NCI-H446 (cell line): ENCODE measurements at places on chromosomes 2 and 18.

- no peak for DNase-seq
These were observed 73.6 kb downstream of the CD226 start for GRCh38 chr18:69874058-69874457.

DNA sequence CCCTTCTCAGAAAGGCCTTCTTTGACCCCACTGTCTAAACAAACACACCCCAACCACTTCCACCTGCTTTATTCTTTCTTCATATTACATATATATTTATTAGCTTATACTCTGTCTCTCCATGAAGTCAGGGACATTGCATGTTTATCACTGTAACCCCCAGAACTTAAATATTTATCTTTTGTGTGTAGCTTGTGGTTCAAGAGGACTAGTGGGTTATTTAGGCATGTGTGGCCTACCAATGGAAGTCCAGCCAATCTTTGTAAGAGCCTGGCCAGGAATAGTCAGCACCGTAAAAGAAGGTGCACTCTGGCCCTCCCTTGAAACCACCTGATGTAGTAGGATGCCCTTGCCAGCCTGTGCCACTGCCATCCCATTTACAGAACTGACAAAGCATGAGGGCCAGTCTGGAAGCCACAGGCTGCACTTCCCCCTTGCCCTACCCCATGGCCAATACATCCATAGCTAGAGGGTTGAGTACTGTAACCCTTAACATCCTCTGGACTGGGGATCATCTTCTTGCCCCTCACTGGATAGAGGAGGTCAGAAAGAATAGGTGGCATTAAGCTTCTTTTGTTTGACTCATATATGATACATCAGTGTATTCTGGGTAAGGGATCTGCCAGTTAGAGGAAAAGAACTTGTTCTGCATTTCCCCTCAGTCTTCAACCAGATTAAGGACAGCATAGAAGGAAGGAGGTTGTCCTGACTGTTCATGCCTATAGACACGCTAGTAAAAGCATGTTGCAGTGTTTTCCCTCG lies 4.9 kb downstream of the NEMP2 start:
- DNase-seq: no peak

GRCh38 chr2:225052703-225053102 lies 10.4 kb upstream of the DOCK10 start:
- no peak for DNase-seq

- no peak for DNase-seq
These were observed 17.2 kb upstream of the NAPG start for GRCh38 chr18:10508591-10508990.

DNA sequence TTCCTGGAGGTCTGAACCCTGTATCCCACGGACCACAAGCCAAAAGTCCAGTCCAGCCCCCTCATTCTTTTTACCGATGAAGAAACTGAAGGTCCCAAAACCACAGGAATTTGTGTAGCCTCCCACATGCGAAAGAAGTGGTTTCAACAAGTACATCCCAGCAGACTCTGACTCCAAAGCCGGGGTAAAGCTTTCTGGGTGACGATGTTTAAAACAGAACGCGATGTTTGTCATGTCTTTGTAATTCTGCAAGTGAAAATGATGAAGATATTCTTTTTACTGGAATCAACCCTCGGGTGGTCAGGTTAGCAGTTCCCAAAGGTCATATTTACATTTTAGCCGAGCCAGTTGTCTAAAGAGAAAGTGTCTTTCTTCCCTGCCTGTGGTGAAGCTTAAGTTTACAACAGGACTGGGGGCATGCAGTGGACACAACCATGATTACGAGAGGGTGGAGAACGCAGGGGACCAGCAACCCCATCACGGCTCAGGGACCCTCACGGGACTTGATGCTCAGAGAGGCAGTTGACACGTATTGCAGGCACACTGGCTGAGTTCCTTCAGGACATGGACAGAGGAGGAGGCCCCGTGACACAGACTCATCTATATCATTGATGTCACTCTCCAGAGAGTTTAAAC lies 17.8 kb upstream of the TMEM131 start:
- no peak for DNase-seq

GRCh38 chr2:18149660-18150246 lies 271.3 kb downstream of the KCNS3 start:
- peak; percentile 14 for DNase-seq

DNA sequence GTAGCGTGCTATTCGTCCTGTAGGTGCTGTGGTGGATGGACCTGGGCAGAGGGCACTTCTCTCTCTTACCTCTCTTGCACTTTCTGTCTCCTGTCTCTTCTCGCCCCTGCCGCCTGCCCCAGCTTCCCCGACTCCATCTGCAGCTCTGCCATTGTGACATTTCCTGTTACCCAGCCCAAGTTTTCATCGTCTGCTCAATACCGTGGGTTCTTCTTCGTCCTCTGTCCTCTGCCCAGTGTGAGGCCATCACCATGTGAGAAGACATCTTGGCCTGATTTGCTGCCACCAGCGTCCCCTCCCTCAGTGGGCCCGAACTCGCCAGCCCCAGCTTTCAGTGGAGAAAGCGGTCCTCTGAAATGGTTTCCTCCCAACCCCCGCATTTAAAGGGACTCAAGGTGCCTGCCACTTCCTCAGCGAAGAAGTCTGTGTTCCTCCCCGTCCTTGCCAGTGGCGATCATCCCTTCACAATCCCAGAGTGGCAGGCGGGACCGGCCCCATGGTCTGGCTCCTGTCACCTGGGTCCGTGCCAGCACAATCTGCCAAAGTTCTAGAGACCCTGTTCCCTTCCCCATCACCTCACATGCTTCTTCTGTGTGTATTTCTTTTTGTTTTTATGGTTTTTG lies 18.0 kb downstream of the TGOLN2 start:
- DNase-seq: no peak

DNA sequence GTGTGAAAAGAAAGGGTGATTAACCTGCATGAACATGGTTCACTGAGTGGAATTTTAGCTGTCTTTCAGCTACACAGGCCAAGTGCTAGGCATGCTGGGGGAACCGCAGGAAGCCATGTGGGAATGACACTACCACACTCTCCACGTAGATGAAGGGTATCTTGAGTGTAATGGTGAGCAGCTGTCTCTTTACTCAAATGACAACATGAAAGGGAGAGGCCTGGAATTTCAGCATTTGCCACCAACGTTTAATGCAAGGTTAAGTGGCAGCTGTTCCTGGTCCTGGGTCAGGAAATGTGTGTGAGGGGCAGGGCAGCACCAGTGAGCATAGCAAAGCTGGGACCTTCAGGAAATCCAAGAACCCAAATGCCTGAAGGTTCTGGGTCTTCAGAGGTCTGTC lies 588.4 kb downstream of the SLC4A3 start:
- no peak for DNase-seq

- no peak for DNase-seq
These were observed 20.8 kb downstream of the SEH1L start for GRCh38 chr18:12968619-12969018.

- no peak for DNase-seq
These were observed 269.3 kb downstream of the TTC32 start for GRCh38 chr2:19632403-19632991.

DNA sequence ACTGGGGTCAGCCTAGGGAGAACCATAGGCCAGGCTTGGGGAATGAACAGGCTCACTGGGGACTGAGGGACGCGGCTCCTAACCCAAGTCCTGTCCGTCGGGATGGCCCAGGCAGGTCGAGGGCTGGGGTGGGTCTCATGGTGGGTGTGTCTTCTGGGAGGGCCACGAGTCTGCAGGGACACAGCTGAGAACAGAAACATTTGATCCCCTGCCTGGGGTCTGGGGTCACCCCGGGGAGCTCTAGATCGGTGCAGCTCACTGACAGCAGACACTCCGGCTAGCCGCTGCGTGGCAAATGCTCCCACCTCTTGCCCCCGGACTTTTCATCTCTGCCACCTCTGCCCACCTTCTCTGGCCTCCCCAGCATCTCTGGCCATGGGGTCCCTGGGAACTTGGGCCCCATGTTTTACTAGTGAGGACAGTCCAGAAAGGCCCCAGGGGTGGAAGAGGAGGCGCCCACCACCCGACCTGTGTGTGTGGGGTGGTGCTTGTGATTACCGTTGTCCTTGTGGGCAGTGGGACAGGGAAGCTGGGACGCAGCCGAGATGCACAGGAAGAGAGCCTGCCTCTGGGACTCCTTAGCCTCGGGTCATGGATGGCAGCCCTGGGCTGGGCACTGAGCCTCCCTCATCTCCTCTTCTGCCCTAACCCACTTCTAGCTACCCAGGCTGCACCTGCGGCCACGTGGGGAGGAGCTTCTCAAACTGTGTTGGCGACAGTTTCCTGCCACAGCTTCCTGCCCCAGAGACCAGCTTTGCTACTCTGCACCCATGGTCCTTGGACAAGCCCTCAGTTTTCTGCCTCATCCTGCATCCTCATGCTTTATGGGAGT lies 4.9 kb downstream of the ZAP70 start:
- DNase-seq: no peak

DNA sequence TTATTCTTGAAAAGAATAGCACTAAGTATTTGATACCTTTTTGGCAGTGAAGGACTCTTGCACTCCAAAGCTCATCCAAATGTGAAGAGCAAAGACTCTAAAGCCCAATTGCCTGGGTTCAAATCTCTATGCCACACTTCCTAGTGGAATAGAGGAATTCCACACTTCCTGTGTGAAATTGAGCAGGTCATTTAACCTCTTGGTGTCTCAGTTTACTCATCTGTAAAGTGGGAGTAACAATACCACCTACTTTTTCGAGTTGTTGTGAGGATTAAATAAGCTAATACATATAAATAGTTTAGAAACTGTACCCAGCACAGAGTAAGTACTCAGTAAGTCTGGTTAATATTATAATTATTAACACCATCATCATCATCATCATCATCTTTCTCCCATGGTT lies 72.6 kb downstream of the AP1S3 start:
- DNase-seq: no peak

DNA sequence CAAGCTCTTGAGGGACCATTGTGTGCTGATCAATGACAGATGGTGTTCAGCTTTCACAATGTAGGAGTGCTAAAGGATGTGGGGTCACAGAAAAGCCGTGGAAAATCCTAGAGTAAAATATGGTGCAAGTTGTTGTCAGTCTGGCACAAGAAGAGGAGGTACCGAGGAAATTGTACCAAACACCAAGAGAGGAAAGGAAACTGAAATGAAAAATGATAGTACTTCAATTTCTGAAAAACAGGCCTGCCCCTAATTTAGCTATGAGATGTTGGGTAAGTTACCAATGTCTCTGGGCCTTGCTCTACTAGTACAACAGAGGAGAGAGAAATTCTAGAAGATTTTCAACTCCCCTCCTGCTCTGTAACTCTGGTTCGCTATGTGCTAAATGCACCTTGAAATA lies 78.8 kb upstream of the PELI1 start:
- no peak for DNase-seq

- no peak for DNase-seq
These were observed 173.1 kb downstream of the FTCDNL1 start for GRCh38 chr2:199677881-199678280.

DNA sequence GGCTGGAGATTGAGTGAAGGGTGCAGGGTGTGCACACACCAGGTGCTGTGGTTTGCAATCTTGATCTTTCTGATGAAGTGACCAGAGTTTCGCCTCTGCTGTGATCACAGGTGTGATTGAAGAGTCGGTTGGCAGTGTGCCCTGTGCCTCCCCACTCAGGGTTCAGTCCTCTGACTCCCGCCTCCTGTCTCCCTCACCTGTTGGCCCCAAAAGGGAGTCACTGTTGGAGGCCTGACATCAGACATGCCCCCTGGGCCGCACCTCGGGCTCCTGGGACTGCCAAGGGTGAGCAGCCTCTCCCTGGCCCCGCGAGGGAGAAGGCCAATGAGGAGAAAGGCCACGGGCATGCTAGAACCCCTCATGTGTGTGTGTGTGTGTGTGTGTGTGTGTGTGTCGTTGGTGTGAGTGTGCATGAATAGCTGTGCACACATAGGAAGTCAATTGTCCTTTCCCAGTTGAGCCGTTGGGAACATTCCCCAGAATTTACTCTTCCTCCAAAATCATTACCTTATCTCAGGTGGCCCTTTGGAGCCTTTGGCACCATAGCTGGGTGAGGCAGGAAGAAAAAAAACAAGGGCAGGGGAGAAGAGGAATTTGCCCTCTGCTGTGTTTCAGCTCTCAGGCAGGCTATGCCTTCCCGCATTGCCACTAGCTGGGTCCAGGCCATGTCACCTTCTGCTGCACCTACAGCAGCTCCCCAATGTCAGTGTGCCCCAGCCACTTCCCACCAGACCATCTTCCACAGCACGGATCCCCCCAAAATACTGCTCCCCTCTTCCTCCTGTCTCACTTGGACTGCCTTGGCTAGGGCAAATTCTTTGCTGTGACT lies 78.1 kb upstream of the LAPTM4A start:
- DNase-seq: no peak

- DNase-seq: no peak
These were observed 25.0 kb downstream of the METTL21A start for GRCh38 chr2:207600231-207600630.

- no peak for DNase-seq
These were observed 143.9 kb upstream of the KLHL29 start for GRCh38 chr2:23241121-23241520.

DNA sequence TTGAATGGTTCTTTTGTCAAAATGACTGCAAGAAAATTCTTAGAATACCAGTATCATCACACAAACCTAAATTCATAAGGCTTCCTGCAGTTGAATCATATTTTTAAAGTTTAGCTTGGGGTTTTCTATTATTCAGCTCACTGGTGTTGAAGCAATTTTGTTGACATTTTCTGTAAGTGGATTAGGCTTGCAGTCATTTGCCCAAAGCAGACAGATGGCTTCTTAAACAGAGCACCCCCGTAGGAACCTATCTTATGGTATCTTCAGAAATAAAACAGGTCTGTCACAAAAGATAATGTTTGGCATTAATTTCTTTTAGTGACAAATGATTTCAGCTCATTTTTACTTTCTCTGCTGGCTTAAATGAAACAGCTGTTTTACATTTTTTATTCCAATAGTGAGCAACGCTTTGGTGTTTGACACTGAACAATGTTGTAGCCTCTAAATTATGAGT lies 331.1 kb downstream of the PLCL1 start:
- no peak for DNase-seq

DNA sequence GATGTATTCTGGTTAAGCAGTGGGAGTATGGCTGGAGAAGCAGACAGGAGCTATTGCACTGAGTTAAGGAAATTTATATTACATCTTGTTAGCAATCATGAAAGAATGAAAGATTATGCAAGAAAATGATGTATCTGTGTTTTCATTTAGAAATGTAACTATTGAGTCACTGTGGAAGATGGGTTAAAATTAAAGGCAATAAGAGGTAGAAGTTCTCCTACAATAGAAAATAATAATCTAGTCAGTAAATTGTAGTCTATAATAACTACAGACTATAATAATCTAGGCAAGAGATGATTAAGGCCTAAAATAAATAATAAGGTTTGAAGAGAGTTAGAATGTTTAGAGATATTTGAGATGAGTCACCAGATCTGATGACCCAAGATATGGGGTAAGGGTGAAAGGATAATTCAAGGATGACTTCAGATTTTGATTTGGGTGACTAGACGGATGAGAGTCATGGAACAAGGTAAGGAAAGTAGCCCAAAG lies 371.9 kb upstream of the KCNH7 start:
- no peak for DNase-seq

- DNase-seq: no peak
These were observed 17.8 kb downstream of the SERPINB13 start for GRCh38 chr18:63604791-63605567.

GRCh38 chr2:46519265-46519664 lies 39.9 kb downstream of the TMEM247 start:
- DNase-seq: peak; percentile 71

GRCh38 chr18:79682894-79683625 lies 3.5 kb downstream of the CTDP1 start:
- DNase-seq: no peak

- no peak for DNase-seq
These were observed 216.3 kb downstream of the UXS1 start for GRCh38 chr2:105977807-105978206.

GRCh38 chr18:79779700-79780190 lies 18.0 kb upstream of the KCNG2 start:
- no peak for DNase-seq
